ENCODE measurements at places on chromosomes 12 and 14.

- DNase-seq = no peak
These were observed 106.6 kb downstream of the OTOGL start for GRCh38 chr12:80205960-80206359.

DNA sequence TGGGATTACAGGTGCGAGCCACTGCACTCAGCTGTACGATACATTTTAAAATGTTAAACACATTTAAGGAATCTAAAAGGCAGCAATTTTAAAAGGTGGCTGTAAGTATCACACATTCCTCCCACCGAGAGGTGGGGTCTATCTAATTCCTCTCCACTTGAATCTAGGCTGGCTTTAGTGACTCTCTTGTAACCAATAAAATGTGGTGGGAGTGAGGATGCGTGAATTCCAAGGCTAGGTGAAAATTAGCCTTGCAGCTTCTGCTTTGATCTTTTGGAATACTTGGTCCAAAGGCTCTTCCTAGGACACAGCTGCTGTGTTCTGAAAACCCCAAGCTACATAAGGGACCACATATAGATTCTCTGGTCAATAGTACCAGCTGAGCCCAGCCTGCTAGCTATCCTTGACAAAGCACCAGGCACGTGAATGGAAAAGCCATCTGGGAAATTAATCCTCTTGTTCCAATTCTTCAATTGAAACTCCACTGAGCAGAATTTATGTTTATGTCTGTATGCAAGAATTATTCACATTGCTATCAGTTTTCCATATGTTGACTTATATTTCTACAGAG lies 8.8 kb upstream of the GPRC5D start:
- no peak for DNase-seq

GRCh38 chr14:104157016-104157928 lies 18.9 kb downstream of the KIF26A start:
- no peak for DNase-seq

DNA sequence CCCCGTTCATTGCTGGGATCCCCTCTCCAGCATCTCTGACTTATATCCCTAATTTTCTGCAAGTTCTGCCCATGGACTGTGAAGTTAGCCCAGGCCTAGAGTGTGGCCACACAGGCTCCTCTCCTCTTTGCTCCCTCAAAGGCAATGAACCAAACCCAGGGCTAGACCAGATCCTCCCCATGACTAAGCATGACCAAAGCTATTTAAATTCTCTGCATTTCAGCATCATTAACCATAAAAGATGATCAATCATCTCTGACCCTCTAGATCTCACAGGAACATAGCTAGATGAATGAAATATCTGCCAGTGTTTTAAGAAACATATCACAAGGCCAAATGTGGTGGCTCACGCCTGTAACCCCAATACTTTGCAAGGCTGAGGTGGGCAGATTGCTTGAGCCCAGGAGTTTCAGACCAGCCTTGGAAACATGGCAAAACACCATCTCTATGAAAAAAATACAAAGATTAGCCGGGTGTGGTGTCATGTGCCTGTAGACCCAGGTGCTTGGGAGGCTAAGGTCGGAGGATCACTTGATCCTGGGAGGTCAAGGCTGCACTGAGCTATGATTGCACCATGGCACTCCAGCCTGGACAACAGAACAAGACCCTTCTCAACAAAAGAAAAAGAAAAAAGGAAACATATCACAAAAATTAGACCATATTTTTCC lies 2.2 kb upstream of the KRT3 start:
- DNase-seq = no peak

DNA sequence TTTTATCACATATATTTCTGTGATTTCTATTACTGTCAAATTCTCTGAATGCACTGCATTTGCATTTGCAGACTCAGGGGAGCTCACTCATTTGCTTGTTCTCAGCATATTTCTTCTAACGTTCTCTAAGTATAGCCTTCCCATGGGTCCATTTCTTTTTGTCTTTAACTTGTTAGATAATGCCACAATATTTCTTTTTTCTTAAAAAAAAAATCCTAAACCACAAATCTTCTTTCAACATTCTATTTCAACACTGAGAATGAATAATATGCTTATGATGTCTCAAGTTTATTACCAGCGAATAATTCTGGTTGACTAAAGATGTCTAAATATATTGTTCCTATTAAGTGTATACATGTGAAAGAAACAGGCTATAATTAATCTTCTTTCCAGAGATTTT lies 200.2 kb downstream of the ANO6 start:
- DNase-seq = no peak

DNA sequence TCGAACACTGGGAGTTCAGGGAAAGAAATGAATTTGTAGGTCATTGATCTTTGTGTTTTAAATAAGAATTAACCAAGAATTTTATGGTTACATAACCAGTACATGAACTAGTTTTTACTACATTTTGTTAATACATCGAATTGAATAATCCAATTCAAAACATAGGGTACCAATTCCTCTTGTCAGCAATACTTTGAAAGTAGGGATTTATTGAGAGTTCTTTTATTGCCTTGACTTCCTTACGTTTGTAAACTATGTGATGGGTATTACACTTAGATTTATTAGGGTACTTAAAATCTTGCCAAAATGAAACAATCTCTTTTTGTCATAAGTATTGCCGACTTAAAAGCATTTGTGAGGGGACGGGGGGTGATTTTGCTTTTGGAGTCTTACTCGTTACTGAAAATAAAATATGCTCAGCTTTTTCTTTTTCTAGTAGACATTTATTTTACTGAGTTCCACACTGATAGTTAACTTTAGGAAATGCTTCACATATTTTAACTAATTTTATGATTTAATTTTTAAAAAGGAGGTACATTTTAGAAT lies 22.4 kb downstream of the SOCS2 start:
- DNase-seq = no peak

- DNase-seq = no peak
These were observed 53.2 kb downstream of the TSPAN19 start for GRCh38 chr12:84982888-84983287.

Measured in vagina (tissue), 2 donors.